AG10803 (cell line): ENCODE measurements at places on chromosomes 12 and 14.

DNA sequence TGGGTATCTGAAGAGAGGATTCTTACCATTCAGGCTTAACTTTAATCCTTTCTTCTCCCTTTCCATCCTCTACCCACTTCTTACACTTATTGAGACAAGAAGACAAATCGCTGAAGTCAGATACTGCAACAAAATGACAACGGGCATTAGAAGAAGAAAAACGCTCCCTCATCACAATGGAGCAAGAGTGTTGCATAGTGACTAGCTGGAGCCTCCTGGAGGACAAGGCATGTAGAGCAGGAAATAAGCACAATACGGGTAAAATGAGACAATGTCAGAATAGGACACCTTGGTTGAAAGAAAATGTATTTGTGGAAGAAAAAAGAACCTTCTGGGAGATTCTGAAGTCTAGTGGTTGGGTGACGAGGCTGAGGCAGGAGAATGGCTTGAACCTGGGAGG, 501.0 kb downstream of the RERGL start:
- no peak for DNase-seq

- DNase-seq, result no peak
Observed at GRCh38 chr12:3837049-3837448, 36.1 kb downstream of the PARP11 start.

GRCh38 chr12:120365675-120366340, 3.2 kb downstream of the MSI1 start:
- no peak for DNase-seq

- DNase-seq, result no peak
Observed at GRCh38 chr12:106600503-106600902, 17.7 kb downstream of the RFX4 start.
